ENCODE measurements at places on chromosomes 12 and 14.
A peak's percentile ranks its signal among the peaks of the same experiment; 100 is the strongest.

- no peak for DNase-seq
These were observed 1.1 kb upstream of the HOXC8 start for GRCh38 chr12:54007538-54008259.

- no peak for DNase-seq
These were observed 28.8 kb upstream of the CLMN start for GRCh38 chr14:95348395-95349080.

- no peak for DNase-seq
These were observed 21.3 kb downstream of the TMTC3 start for GRCh38 chr12:88163371-88163770.

DNA sequence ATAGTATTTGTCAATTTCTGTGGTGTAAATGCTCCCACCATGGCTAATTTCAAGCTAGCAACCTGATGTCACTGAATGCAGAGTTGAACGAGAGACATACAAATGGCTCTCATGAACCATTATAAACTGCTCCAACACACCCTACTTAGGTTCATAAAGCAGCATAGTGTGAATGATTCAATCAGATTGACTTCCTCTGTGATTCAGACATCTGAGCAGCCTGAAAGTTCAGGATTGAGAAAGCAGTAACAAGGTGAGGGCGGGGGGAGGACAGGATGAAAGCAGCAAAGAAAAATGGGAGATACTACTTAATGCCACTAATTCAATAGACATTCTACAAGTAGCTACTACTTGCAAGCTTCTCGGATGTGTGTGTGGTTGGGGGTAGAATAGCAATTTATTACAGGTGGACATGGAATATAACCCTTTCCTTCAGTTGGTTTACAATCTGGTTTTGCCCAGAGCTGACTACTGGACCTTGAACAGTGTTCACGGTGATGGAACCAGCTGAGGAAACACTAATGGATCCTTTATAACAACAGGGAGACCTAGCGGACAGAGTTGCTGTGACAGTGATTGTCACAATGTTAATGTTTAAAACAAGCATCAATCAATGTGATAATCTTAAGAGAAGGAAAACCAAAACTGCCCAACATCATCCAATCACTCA, 52.5 kb upstream of the PELI2 start:
- no peak for DNase-seq

DNA sequence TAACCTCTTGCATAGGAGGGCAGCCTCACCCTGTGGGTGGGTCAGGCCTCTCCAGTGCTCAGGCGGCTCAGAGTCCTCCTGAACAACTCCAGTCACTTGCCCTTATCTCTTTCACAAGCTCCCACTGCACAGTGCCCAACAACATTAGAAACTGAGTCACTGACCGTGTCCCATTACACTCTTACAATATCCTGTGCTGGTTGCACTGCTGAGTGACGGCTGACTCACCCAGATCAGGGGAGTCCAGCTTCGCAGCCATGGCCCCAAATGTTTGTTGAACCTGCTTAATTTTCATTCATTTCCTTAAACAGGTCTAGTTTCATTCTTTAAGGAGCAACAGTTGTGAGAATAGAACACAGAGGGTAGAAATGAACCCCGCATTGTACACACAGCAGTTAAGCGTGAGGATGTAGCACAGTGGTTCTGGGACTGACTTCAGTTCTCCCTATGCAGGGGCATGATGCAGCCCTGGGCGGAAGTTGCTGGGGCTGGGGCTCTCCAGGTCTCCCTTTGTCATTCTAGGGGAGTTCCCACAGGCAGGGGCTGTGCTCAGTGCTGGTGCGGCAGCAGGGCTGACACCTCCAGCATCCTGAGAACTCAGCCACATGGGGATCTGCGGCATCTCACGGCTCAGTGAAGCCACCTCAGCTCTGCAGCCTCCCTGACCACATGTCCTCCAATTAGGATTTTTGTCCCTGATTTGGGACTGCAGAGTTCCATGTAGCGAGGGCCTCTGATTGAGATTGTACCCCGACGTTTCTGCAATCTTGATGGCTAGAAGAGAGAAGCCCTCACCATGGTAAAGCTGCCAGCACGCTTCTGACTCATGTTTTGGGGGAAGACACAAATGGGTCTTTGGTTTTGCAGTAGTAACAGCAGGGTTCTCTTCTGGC, 16.1 kb downstream of the GPR68 start:
- peak; percentile 90 for DNase-seq

DNA sequence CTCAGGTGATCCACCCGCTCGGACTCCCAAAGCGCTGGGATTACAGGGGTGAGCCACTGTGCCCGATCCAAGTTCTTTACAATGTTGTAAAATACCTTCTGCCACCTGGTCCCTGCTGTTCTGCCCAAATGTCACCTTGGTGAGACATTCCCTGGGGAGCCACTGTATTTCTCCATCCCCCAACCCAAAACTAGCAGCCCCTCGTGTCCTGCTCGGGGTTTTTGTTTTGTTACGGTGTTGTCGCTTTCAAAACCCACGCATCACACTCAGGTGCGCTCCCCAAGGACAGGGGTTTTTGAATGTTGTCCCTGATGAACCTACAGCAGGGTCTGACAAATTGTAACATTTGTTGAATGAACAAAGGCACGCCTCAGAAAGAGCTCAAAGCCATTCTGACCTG, 37.4 kb downstream of the CAMKK2 start:
- no peak for DNase-seq

DNA sequence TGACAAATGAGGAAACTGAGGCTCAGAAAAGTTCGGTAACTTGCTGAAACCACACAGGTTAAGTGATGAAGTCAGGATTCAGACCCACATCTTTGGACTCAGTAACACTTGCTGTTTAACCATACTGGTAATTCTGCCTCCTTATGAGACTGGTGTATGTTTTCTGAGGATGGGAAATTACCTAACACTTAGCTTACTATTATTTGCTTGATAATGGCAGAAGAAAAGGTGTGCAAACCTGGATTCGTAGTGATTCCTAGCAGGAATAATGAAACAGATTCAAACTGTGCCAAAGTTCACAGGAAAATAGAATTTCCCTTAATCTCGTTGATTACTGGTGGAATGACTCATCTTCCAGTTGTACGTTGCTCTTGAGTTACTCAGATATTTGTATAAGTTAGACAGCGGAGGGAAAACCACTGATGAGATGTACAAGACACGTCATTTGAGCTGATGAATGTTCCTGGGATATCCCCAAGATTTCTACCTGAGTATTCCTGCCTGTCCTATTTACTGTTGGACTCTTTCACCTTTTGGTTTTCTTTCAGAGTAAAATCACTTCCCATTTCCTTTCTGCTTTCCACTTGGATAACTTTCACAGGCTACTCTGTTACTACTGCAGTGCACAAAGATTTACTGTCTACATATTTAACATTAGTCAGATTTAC, 37.5 kb downstream of the PRORP start:
- no peak for DNase-seq

DNA sequence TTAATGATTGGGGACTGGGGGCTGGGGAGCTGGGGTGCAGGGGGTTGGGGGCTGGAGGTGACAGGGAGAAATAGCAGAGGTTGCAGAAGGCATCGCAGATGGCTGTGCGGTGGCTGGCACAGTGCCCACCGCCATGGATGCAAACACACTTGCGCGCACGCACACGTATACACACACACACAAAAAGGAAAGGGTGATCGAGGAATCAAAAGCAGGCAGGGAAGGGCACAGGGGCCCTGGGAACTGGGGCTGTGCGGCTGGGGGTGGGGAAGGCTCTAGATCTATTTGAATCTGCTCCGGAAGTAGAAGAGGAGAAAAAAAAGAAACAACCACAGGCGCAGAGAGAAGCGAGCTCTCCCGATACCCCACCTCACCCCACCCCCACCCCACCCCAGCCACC, 39.4 kb downstream of the ZFHX2 start:
- peak; percentile 10 for DNase-seq

DNA sequence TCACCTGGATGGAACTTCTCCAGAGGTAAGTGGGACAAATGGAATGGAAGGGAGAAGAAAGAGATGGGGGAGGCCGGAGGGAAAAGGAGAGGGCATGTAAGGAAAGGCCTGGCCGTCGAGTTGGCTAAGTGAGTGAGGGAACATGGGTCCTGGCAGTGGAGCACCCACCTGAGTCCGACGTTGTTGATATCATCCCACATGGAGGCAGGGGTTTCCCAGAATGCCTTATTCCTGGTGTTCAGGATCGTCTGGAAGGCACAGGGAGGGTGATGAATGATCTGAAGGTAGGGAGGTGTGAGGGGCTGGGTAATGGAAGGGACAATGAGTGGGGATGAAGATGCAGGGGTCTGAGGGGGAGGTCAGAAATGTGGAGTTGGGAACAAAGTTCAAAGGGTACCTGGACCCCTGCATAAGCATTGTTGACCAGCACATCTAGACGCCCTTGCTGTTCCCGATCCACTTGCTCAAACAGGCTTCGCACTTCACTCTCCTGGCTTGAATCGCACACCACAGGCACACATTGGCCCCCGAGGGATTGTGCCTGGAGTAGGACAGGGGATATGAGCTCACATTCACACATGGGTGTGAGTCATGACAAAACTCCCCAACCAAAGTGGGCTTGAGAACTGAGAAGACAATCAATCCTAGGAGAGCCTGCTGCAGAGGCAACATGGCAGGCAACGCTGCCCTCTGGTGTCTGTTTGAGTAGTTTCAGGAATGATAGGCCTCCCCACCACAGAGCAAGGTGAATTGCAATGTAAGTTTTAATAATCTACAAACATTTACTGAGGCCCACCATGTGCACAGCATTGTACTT, 3.0 kb downstream of the DHRS1 start:
- DNase-seq: peak; percentile 73

- no peak for DNase-seq
These were observed 13.6 kb downstream of the VEZT start for GRCh38 chr12:95231190-95231589.

DNA sequence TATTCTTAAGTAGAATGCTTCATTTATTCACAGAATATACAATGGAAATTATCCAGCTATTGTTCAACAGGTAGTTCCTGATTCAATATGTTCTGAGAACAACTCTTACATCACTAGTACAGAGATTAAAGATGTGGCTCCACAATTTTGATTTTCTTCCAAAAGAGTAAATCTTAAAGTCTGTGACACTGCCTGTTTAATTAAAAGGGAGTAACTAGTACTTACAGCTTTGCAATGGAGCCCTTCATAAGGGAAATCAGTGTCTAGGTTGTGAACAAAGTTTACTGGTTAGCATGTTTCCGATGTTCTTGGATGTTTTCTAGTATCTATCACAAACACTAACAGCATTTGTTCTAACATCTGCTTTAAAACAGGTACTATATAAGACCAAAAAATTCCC, 30.8 kb downstream of the MIA2 start:
- DNase-seq: no peak

DNA sequence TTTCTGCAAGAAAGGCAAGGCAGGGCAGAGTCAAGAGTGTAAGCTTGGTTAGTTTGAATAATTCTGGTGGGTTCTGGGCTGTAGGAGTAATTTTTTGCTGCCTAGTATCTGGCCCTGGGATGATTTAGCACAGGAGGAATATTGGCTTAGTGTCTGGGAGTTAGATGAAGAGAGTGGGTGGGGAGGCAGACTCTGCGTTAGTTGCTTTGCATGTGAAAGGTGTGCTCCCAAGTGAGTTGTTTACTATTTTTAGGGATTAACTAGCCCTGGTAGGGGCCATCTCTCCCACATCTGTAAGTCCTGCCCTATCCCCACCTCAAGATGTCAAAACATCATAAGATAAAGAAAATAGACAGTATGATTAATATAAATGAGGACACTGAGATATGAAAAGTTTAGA, 249.7 kb downstream of the LRIG3 start:
- no peak for DNase-seq

DNA sequence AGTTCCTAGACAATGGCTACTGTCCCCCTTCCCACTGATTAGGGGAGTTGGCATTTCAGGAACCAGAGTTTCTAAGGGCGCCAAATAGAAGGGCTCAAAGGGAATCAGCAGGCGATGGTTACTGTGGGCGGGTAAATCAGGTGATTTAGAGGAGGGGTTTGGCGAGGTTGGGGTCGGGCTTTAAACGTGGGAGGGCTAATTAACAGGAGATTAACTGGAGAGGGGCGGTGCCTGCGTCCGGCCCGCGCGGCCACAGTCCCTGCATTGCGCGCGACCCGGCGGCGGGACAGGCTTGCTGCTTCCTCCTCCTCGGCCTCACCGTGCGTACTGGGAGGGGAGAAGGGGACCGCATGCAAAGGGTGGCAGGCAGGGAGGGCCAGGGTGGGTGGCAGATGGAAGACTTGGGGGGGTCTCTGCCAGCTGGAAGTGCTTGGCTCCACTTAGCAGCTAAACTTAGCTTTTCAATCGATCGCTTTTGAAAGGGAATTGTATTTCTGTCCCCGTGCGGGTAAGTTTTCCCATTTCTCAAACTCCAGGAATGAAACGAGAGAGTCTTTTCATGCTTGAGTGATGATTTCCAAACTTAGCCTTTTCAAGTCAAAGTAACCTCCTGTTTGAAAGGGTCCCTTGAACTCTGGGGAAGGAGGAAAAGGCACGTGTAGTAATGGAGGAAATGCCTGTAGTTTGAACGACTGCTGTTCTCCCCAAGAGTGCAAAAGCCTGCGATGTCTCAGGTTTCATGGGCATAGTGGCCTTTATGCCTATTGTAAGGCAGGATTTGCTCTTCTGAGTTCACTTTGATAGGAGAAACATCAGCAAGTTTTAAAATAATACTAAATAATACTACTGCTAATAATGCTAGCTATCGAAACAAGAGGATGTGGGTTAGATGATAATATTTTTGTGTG, at the start of gene MGST1:
Gene MGST1, plus strand, starts transcription at position 255 of the 908 bp plus-strand sequence. CDS start 6,608 bp downstream, outside the sequence.
- DNase-seq: no peak

- DNase-seq: no peak
These were observed 210.1 kb downstream of the RGS6 start for GRCh38 chr14:72142328-72142727.

GRCh38 chr12:26817183-26817591, 15.8 kb downstream of the ITPR2 start:
- no peak for DNase-seq

- DNase-seq: no peak
These were observed 34.8 kb upstream of the VSX2 start for GRCh38 chr14:74204491-74204890.

DNA sequence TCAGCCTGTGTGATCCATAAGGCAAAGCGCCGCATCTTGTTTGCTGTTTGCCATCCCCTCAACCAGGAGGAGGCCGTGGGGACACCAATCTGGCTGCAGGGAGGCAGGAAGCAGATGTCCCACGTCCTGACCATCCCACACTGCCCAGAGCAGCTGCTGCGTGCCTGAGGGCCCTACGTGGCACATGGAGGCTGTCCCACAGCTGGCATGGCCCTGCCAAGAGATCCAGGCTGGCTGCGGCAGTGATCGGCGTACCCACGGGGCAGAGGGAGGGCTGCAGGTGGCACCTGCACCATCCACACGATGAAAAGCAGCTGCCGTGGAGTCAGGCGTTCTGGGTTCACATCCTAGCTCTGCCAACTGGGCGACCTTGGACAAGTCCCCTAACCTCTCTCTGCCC, 42.0 kb downstream of the NCOR2 start:
- no peak for DNase-seq

- DNase-seq: no peak
These were observed 35.5 kb downstream of the CCDC60 start for GRCh38 chr12:119369907-119370546.

DNA sequence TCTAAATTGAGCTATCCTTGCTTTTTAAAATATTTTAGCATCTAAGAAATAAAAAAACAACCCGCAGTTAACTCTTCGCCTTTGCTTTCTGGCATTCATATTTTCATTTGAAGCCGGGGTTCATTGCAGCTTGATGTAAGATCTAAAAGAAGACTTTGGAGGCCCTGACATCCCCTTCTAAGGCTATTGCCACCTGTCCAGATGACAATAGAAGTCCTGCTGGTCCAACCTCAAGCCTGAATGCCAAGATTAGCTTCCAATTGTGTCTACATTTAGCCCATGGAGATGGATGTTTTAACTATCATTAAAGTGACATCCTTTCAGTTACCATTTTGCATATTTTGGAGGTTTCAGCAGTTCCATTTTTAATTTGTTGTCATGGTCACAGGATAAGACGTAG, 51.6 kb upstream of the ATP2A2 start:
- no peak for DNase-seq

GRCh38 chr14:91919814-91920213, 27.7 kb downstream of the FBLN5 start:
- no peak for DNase-seq

Data from stimulated activated naive CD8-positive, alpha-beta T cell treated with anti-CD3 and anti-CD28 coated beads, Interleukin-15, amount 100 ng/mL, for 72 hours (primary cell).